A549 treated with Mapracorat at 1 μM for 4 hours (cell line): ENCODE measurements at places on chromosomes 1 and 21. TPM values are rescaled to one million over a fixed set of nuclear protein-coding genes. Genes with fewer than 3 reads are reported as not detected.

Gene AZIN2
- total RNA-seq = 0.66 to 1.1 TPM (median 0.72 TPM) in 5 replicates

Gene ARHGAP30
- total RNA-seq = 0.06 to 0.14 TPM (median 0.07 TPM) in 5 replicates

Gene KPRP
- total RNA-seq = not detected in 5 replicates

Gene APP
- 256 to 307 TPM (median 281 TPM) in 5 replicates for total RNA-seq

Gene CFHR2
- total RNA-seq = not detected in 5 replicates

Gene HNRNPR
- 151 to 191 TPM (median 166 TPM) in 5 replicates for total RNA-seq

Gene BTBD8
- total RNA-seq = 0.47 to 0.82 TPM (median 0.58 TPM) in 5 replicates

Gene TMEM52
- 0.30 to 1.3 TPM (median 0.85 TPM) in 5 replicates for total RNA-seq

Gene DCST1
- total RNA-seq = not detected in 5 replicates

Gene FCRL2
- not detected in 5 replicates for total RNA-seq

Gene OSCP1
- total RNA-seq = 5.0 to 7.5 TPM (median 6.7 TPM) in 5 replicates

Gene SPATA17
- 1.4 to 3.2 TPM (median 2.4 TPM) in 5 replicates for total RNA-seq

Gene LDLRAD1
- not detected in 5 replicates for total RNA-seq

Gene PLA2G2A
- total RNA-seq = not detected in 5 replicates

Gene MPL
- 0.23 TPM in 1 of 5 replicates, not detected in the others for total RNA-seq

Gene CD160
- total RNA-seq = not detected in 5 replicates

Gene TRIM46
- total RNA-seq = 1.8 to 3.3 TPM (median 2.4 TPM) in 5 replicates

Gene KCNC4
- 2.2 to 4.1 TPM (median 3.7 TPM) in 5 replicates for total RNA-seq

Gene FCRL5
- 0.03 TPM in 1 of 5 replicates, not detected in the others for total RNA-seq

Gene GPR157
- 3.0 to 8.1 TPM (median 5.7 TPM) in 5 replicates for total RNA-seq

Gene PRRX1
- total RNA-seq = not detected in 5 replicates

Gene AQP10
- not detected in 5 replicates for total RNA-seq

Gene MSH4
- not detected in 5 replicates for total RNA-seq

Gene FCGR3B
- total RNA-seq = not detected in 5 replicates

Gene CD84
- not detected in 5 replicates for total RNA-seq

Gene TENT5C
- total RNA-seq = 0.02 to 0.10 TPM (median 0.06 TPM) in 5 replicates

Gene SLC16A4
- 25.7 to 37.3 TPM (median 31.4 TPM) in 5 replicates for total RNA-seq

Gene HNRNPCL4
- total RNA-seq = not detected in 5 replicates

Gene C1QA
- not detected in 5 replicates for total RNA-seq

Gene CCDC27
- total RNA-seq = not detected in 5 replicates

Gene CD34
- 0.05 to 0.06 TPM in 2 of 5 replicates, not detected in the others for total RNA-seq

Gene PPM1J
- 0.75 to 1.3 TPM (median 0.94 TPM) in 5 replicates for total RNA-seq

Gene CD53
- total RNA-seq = not detected in 5 replicates

Gene DNAI4
- 0.51 to 2.7 TPM (median 0.70 TPM) in 5 replicates for total RNA-seq

Gene TRIM17
- total RNA-seq = not detected in 5 replicates
